ENCODE measurements at places on chromosomes 6 and 20.

GRCh38 chr6:167817729-167818128 lies 9.0 kb upstream of the AFDN start:
- DNase-seq = no peak

GRCh38 chr20:31517373-31517772 lies 3.1 kb downstream of the HM13 start:
- DNase-seq = no peak

GRCh38 chr6:110944681-110945151 lies 13.8 kb upstream of the GTF3C6 start:
- DNase-seq = no peak

DNA sequence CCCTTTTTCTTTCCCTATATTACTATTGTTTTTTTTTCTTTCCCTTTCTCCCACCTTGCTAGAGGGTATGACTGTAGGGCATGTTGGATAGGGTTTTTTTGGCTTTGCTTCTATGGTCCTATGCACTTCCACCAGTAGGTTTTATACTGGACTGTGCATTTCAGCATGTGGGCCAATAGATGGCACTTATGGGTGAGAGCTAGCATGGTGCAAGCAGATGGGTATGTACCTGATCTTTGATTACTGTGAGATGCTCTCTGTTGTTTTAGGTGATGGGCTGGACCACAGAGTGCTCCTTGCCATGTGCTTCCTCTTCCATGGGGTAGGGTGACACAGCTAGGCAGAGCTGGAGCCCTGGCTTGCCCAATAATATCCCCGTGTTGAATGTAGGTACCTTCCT lies 128.5 kb upstream of the CHD6 start:
- no peak for DNase-seq

DNA sequence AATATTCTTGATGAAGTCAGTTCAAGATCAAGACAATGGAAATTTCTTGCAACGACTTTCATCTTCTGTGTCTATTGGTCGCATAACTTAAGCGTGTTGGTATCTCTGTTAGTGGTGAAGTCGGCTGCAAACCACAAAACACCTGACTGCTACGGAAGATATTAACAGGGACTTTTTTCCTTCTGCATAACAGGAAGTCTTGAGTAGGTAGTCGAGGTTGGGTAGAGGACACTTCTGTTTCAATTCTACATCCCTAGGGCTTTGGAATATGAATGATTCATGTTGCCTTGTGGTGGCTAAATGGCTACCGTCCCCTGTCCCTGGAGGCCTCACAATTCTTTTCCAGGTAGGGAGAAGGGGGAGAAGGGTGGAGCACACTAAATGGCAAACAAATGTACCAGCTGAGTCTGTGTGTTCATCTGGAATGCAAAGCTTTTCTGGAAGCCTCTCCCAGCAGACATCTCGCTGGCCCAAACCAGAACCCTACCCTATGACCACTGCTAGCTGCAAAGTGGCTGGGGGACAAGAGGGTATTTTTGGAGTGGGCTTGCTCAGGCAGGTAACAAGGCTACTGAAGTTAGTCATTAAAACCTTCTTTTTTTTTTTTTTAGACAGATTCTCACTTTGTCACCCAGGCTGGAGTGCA lies 34.6 kb upstream of the NKX2-2 start:
- no peak for DNase-seq

DNA sequence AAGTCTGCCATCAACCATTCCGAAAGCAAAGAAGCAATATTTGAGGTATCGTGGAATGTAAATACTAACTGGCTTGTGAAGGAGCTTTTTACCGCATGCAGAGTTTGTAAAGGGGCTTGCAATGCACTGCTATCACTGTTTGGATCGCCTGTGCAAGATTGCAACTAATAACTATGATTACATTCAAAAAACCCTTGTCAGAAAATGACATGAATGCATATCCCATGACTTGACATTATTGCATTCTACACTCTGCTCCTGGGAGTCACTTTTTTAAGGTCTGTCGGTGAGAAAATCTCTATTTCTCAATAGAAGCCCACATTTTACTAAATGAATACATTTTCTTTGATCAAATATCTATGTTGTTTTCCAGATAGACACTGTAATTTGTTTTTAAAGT lies 335.4 kb upstream of the SPTLC3 start:
- no peak for DNase-seq

- peak; percentile 54 for DNase-seq
These were observed 250.4 kb downstream of the FOXA2 start for GRCh38 chr20:22333885-22334545.

GRCh38 chr6:31797588-31797987 lies 2.0 kb upstream of the VARS1 start:
- no peak for DNase-seq

GRCh38 chr6:50707652-50708300 lies 5.5 kb upstream of the TFAP2D start:
- no peak for DNase-seq

DNA sequence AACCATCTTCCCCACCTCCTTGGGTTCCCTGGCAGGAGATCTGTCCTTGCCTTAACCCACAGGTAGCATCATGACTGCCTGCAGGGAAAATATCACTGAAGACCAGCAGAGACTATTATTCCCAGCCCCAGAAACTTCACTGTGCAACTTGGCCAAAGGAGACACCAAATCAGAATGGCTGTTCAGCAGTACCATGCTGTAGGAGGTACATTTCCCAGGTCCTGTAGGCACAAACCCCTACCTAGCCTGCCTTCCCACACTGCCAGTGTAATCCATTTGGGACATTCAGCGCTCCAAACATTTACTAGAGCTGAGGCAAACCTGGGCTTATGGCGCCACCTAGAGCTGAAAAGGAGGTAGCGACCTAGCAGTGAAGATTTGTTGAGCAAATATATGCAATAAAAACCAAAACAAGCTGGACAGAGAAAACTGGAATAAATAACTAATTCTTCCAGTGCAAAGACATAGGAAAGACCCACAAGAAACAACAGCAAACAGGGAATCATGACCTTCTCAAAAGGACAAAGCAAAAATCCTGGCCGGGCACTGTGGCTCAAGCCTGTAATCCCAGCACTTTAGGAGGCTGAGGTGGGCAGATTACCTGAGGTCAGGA lies 60.3 kb downstream of the VTA1 start:
- no peak for DNase-seq

DNA sequence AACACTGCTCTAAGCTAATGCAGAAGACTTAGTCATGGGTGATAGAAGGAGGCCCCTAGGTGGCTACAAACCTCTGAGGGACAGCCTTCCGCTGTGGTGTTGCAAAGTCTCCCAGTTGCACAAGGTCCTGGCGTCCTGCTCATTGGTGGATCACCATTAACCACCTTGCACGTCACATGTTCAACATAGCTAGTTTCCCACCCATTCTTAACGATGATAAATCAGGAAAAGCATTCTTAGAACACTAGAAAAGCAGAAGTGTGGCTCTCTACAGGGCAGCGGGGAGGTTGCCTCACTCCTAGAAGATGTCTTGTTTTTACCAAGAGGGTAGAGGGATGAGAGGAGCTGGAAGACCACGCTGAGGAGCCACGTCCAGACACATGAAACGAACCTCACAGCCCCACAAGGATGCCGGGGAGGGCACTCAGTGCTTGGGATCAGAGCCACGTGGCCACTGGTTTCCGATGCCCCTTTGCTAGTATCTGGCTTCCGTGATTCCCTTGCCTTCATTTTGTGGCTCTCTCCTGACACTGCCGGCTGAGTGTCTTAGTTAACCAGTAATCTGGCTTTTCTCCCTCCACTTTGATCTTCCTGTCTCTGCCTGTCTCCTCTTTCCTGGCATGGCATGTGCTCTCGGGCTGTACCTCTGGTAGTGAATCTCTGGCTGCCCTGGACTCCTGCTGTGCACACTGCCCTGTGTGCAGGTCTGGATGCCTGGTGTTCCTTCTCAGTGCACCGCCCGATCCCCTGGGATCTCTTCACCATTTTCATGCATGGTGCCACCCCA lies 91.4 kb upstream of the NEDD9 start:
- DNase-seq = no peak

Data from left hindlimb (tissue), 1 donor.